ENCODE measurements at places on chromosomes 12 and 14.
A peak's percentile ranks its signal among the peaks of the same experiment; 100 is the strongest.

DNA sequence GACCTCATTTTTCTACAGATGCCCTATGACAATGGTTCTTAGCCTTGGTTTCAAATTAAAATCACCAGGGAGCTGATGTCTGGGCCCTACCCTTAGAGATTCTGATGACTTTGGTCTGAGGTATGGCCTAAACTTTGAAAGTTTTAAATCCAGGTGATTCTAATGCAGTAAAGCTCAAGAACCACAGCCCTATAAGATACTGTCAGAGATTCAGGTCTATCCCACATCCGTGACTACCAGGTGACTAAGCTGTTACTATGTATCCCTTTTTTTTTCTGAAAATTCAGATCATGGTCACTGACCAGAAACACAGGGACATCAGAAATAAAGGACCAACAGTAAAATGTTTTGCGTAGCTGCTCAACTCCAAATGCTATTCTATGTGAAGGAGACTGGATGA is 148.8 kb upstream of the BMP4 start:
- DNase-seq: peak; percentile 70

DNA sequence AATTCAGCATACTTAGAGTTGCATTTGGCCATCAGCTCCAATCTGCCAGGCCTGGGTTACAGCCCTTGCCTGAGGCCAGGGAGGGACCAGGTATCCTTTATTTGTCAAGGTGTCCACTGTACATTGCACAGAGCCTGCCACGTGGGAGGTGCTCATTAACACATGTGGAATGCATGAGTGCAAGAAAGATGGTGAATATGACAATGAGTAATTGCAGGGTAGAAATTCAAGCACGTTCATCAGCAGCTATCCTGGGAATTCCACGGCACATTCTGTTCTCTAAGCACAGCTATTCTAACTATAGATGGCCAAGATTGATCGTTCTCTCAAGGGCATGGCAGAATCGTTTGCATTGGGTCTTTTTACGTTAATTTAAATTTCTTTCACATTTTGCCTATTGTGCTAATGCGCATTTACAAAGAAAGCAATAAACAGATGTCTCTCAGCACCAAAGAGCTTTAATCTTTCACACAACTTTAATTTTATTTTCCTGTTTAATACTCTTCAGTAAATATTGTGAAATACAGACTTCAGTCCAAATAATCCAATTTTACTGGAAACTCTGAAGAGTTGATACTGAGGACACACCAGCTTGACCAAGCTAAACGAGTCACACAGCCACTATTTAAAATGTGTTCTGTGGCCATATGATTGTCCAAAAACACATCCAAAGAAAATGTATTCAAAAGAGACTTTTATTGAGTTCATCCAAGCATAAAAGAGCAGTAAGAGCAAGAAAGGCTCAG is 1025.7 kb upstream of the TMEM132C start:
- DNase-seq: no peak

DNA sequence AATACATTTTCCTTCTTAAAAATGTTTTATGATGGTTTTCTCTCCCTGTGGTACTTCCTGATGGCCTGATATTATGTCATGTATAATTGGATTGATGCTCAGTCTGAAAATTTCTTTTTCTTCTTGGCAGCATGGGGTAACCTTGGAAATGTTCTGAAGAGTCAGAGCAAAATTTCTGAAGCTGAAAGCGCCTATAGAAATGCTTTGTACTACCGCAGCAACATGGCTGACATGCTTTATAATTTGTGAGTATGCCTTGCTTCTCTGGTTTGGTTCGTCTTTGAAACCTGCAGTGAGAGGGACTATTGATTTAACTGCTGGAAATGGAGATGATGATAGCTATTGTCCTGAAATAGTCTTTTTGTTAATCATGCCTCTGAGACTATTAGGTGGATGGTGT is 243.6 kb downstream of the TMTC2 start:
- DNase-seq: no peak

DNA sequence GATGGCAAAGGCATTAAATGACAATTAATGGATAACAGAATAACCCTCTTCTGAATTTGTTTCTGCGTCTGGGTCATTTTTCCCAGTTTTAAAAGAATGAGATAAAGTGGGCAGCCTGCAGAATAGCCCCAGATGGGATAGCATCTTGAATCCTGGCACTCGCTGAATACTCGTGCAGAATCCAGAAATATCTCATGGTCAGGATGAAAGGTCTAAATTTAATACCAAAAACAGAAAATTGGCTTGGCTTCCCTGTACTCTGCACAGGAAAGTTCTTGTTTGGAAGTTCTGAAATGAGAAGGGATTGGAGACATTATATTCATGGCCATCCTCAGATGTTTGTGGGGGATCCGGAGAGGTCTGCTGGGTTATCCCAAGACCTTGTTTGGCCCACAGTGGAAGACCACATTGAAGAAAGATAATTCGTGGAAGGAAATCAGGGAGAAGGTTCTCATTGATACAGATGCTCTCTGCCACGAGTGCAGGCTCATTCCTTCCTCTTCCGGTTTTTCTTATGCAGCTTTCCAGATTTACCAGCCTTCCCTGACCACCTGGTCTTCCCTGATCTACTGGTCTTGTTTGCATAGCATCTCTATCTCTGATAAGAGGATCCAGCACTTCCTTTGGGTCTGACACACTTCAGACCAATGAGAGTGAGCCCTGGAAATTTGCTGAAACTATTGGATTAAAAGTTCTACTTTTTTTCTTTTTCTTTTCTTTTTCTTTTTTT is 6.0 kb upstream of the IFT81 start:
- no peak for DNase-seq

- DNase-seq: no peak
Measured at GRCh38 chr12:27824126-27824842, 44.2 kb upstream of the MANSC4 start.

DNA sequence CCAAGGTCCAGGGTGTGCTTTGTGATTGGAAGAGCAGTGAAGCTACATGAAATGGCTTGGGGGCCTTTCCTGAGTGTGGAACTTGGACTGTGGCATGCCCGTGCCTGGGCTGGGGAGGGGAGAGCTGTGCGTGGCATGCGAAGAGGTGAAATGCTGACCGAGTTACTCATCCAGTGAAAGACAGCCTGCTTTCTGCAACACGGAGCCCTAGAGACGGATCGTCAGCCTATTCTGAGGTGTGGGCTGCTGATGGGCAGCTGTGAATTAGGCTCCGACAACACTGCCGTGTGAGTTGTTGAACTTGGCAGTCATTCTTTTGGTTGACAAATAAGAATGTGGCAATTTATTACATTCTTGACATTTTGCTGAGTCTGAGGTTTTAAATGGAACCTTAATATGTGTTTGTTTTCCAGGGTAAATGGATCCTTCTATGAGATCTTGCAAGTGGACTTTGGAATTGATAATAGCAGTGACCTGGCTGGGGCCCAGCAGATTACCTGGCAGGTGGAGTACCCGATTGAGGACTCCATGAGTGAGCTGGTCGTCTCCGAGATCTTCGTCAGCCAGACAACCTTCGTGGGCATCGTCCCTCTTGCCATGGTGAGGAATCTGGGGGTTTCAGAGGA is 453.9 kb downstream of the AACS start:
- no peak for DNase-seq

GRCh38 chr12:2439332-2440100 is 355.3 kb upstream of the FKBP4 start:
- no peak for DNase-seq

GRCh38 chr12:96130396-96131059 is 63.6 kb upstream of the ELK3 start:
- DNase-seq: no peak

GRCh38 chr12:7102582-7102981 is 6.4 kb downstream of the C1RL start:
- DNase-seq: no peak

DNA sequence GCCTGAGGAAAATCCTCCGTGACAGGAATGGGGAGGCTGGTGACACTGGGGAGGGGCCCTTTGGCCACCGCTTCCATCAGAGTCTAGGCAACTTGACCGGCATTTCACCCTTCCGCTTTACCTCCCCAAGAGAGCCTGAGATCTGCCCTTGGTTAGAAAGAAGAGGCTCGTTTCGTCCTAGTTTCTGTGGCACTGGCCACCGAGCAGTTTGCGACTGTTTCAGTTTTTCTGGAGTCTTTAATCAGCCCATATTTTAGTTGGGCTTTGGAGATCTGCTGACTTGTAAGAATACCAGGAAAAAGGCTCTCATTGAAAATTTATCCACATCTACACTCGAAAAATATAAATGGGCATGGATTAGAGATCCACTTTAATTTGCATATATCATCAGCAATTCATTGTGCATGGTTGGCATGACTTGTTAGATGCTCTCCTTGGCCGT is 414 bp upstream of the ANKS1B start:
- DNase-seq: peak; percentile 7

DNA sequence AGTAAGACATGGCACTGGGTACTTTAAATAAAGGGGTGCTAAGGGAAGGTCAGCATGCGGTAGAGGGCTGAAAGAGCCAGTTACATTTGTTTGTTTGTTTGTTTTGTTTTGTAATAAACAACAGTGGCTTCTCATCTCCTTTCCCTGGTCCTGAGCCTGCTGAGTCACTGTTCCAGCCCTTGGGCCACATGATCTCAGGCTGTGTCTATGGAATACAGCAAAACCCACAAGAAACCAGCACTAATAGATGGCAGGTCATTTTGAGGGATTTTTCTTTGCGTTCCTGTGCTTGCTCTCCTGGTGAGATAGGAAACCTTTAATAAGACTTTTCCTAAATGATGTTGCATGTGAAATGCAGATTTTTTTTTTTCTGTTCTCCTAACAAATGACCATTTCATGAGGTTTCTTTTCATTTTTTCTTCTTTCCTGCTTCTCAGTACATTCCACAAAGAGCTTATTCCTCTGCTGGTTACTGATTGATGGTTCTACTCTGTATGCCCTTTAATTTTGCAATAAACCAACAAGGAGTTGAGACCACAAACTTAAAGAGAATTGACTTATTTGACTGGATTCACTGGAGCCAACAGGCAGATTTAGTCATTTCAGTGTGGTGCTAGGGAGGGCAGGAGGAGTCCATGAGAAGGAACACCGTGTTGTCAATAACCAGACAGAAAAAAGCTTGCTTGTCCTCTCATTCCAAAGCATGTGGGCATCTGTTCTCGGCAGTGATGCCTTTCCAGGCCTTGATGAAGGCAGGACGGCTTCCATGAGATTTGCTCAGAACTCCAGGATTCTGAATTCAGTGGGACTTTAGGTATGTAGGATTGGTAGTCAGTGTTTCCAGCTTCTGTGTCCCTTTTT is 459.2 kb downstream of the RAD51B start:
- no peak for DNase-seq

DNA sequence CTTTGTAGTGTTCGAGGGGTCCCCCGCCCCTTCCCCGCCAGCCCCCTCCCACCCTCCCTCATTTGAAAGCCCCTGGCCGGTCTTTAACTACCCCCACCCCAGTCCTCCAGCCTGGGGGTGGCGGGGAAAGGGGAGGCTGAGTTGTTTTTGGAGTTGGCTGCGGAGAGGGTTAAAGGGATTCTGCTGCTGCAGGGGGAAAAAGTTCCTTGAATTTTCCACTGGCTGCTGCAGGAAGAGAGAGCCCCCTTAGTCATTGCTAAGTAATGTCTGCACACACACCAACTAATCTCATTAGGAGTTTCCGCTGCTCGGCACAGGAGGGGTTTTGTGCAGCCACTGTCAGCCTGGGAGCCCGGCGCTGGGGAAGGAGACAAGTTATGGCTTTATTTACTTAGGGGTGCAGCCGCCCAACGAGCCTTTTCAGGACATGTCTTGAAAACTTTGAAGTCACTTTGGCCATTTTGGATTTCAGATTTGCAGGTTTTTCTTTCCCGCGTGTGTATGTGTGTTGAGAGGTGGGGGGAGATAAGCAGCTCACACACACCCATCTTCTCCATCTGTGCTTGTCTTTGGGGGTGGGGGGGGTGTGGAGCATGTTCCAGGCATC is 1.8 kb downstream of the ELK3 start:
- DNase-seq: no peak

DNA sequence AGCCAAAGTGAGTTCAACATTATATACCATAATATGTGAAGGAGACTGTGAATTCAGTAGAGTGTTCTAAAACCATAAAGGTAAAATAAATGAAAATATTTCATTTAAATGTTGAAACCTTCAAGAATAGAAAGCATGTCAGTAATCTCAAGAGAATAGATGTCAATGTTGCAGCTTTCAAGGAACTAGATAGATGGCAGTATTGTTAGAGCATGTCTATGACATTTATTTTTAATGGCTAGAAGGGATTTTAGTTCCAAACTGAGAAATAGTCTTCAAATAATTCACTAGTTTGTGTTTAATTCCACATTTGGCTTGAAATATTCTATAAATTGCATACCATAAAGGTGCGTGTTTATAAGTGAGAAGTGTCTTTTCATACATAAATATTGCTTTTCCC is 326.5 kb downstream of the FLRT2 start:
- no peak for DNase-seq

GRCh38 chr14:26190646-26191045 is 407.2 kb downstream of the NOVA1 start:
- no peak for DNase-seq

DNA sequence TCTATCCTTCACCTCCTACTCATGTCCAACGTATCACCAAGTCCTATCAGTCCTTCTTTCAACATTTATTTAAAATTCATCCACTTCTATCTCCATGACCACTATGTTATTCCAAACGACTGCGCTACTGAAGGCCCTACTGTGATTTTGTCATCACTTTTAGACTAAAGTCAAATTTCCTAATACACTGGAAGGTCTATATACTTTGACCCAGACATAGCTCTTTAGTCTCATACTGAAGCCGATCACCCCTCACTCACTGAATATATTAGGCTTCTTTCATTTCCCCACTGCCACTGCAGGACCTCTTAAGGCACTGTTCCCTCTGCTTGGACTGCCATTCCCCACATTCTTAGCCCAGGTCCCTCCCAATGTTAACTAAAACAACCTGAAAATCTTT is 25.6 kb downstream of the SLC38A4 start:
- no peak for DNase-seq

DNA sequence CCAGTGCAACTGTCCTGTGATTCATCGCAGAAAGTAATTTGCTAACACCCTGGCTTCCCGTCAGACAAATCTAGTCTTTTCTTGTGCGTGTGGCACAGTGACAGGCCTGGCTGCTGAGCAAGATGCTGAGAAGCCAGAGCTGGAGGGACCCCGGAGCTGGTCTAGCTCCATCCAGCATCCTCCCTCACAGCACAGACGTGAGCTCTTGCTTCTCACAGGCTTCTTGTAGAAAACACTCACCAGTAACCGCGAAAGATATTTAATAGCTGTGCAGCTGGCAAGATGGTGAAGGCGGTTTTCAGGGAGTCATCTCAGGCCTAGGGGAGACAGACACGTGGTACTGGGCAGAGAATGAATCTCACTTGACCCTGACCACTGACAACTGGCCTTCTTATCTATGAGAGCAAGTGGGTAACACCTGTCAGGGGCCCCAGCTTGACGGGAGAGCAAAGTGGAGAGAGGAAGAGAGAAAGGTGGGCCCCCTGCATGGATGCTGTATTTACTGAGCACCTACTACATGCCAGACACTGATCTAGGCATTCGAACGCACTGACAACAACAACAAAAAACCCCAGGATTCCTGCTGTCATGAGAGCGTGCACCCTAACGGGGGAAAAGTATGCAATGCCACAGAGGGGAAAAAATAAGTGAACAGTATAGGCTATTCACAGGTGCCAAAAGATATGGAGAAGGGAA is 63.3 kb downstream of the CCDC88C start:
- DNase-seq: no peak

Measured in LoVo (cell line).